ENCODE measurements at places on chromosomes 12 and 14. TPM values are rescaled to one million over a fixed set of nuclear protein-coding genes. Genes with fewer than 3 reads are reported as not detected.

- DNase-seq = no peak
- no peaks in the 10 kb centered on the region for H3K27me3 ChIP-seq
- no peaks in the 10 kb centered on the region for H3K36me3 ChIP-seq
- H3K4me1 ChIP-seq = no peaks in the 10 kb centered on the region
- H3K27ac ChIP-seq = no peak overlapping the region
- H3K4me3 ChIP-seq = no peak overlapping the region
These were observed 98.5 kb upstream of the TMPO start for GRCh38 chr12:98416845-98417244.

- no peak overlapping the region for H3K27ac ChIP-seq
- H3K36me3 ChIP-seq = peaks cover 3% of the 10 kb centered on the region
- no peaks in the 10 kb centered on the region for H3K4me1 ChIP-seq
- DNase-seq = no peak
- H3K4me3 ChIP-seq = no peak overlapping the region
These were observed 14.5 kb upstream of the CCT2 start for GRCh38 chr12:69570545-69571399.

PLEKHD1 gene
- 0.30 TPM for total RNA-seq

SMCO2 gene
- total RNA-seq = 0.52 TPM

All from aorta (tissue), 5 donors.